ENCODE measurements at places on chromosomes 6 and 20.

DNA sequence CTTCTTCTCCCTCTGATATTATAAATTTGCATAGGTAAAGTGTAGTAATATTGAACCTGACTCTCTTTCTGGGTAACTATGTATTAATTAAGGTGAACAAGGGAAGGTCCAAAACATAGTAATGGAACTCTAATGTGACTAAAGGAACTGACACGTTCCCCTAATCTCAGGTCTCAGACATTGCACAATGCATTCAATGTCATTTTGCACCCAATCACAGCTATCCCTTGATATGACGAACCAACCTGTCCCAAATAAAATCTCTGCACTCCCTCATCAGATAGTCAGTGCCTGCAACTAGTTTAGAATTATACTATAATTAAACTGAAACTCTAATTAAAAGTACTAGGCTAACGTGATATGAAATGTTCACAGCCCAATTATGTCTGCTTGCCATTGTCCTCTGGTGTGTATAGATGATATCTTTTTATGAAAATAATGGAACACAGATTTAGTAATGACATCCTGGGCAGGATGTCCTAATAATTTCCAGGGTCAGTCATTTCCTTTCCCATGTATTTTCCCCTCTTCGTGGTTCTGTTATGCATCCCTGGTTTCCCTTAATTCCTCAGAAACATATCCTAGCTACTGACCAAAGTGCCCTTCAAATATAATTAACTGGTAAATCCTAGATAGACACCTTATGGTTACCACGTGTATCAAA is 36.8 kb downstream of the PTPRK start:
- DNase-seq = no peak

GRCh38 chr6:63440057-63440456 is 120.3 kb upstream of the LGSN start:
- DNase-seq = no peak

DNA sequence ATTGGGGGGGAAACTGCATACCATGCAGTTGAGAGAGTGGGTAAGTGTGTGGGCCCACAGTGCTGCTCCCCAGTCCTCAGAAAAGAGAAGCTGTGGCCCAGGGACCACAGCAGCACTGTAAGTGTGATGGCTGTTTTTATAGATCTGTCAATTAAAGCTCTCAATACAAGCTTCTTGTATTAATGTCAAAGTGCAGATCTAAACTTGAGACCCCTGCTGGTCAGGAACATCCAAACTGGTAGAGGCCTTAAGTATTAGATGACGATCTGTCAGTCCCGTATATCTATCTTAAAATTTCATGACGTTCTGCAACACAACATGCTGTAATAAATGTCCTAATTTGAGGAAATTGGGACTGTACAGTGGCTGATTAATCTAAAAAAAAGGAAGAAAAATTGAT is 74.8 kb downstream of the TULP4 start:
- DNase-seq = no peak

- DNase-seq = no peak
Measured at GRCh38 chr6:150058231-150058792, 10.6 kb downstream of the ULBP3 start.

- DNase-seq = no peak
Measured at GRCh38 chr20:37285664-37286374, 3.6 kb upstream of the MANBAL start.

GRCh38 chr6:10101551-10102252 is 313.2 kb downstream of the TFAP2A start:
- DNase-seq = no peak

DNA sequence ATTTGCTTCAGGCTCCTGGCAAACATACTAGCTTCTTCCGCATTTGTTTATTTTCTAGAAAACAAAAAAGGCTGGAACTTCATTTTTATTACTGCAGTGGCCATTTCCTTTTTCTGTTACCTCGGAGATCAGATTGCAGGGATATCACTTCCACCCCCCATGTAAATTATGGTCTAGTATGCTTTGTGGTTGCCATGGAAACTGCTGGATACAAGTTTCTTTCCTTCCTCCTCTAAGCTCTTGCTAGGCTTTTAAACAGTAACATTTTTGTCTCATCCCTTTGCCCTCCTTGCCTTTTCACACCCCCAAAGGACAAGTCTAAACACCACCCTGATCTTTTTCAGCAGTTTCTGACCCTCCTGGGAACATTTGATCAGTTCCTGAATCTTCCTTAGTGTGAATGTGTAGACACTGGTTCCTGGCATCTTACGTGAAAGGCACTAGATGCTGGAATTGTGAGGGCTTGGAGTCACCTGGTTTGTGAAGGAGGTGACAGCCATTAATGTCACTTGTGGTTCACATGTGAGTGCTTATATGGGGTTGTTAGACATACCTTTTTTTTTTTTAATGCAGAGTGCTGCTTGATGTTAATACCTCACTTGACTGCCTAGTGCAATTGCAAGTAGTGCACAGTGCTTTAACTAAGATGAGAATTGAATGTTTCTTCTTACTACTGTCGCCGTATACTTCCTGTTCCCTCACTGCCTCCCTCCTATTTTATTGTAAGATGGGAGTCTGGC is 181.6 kb downstream of the JARID2 start:
- no peak for DNase-seq

GRCh38 chr6:57104336-57104735 is 14.3 kb downstream of the ZNF451 start:
- no peak for DNase-seq

DNA sequence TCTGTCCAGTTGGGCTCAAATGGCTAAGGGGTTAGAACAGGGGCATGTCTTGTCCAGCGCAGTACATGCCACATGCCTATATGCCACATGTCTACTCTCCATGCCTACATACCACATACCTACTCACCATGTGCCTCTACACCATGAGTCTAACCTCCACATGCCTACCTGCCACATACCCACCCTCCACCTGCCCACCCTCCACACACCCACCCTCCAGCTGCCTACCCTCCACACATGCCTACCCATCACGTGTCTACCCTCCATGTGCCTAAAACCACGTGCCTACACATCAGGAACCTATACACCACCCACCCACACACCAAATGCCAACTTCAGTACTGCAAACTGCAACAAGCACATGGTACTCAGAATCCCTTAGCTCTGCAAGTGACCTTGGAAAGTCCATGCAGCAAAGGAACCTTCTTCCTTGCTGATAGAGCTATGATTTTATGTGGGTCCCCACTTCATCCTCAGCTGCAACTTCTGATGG is 113.0 kb upstream of the CST7 start:
- DNase-seq = no peak

GRCh38 chr6:119848696-119849095 is 499.1 kb upstream of the MAN1A1 start:
- no peak for DNase-seq

GRCh38 chr6:29521006-29521680 is 33.4 kb upstream of the MAS1L start:
- no peak for DNase-seq

- no peak for DNase-seq
Measured at GRCh38 chr6:44471271-44471981, 83.9 kb downstream of the CDC5L start.

DNA sequence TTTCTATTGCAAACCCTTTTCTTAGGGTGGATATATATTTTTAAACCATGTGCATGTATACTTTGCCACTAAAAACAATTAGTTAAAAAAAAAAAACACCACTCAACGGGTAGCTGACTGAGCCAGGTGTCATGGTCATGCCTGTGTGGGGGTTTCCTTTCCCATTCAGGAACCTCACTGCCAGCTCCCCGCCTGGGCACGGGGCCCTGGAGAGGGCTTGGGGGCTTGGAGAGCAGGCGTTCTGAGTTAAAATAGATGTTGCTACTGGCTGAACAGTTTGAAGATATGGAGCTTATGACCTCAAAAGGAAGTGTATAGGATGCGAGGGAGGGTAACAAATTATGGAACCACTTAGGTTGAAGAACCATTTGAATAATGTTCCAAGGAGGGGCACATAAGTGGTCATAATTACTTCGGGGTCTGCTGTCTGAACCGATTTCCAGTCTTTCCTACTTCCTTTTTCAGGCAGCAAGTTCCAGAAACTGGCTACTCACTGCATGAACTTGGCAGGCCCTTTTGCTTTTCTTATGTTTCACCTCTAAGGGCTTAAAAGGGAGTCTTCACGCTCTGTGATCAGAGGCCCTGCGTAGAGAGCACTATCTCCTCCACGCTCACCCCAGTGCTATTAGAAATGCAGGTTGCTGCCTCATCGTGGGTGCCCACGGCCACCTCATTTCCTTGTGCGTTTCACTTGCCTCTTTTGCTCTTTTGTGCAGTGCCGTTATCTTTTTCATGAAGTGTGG is 9.9 kb downstream of the STX16 start:
- no peak for DNase-seq

GRCh38 chr20:60869625-60870024 is 382.4 kb upstream of the CDH4 start:
- no peak for DNase-seq

DNA sequence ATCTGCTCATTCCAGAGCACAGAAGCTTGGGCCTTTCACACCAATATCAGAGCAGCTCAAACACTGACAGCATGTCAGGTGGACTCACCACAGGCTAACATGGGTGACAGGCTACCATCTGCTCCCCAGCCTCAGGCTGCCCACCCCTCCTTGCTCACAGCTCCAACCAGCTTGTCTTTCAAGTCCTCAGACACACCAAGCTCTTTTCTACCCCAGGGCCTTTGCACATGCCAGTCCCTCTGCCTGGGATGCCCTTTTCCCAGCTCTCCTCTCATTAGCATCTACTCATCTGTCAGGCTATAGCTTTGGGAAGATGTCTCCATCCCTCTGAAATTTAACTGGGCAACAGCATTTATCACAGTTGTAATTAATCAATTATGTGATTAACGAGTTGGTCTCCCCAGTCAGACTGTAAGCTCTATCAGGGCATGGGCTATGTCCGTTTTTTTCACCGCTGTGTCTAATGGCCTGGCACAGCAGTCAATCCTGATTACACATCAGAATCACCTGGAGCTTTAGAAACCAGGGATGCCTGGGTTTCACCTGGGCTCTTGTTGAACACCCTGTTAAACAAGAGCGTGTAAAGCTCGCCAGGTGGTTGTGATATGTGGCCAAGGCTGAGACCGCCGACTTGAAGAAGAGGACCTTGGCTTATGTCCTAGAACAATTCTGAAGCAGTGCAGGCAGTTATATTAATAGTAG is 88.9 kb upstream of the MRPS10 start:
- no peak for DNase-seq

- no peak for DNase-seq
Measured at GRCh38 chr20:62487561-62488354, 12.0 kb upstream of the GATA5 start.

DNA sequence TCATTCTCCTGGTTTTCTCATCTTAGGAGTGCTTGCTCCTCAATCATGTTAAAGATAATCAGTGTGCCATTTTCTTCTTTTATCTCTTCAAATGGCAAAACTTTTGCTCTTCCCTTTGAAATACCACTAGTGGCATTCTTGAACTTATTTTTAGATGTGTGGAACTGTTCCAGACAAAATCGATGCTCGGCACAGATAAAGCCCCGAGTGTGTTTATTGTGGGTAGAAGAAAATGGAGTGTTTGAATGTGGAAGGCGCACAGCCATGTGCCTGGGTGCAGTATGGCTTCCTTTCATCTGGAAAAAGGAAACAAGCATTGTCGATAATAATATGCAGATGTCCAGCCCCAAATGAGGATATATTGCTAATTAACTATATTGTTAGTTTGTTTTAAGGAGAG is 42.4 kb downstream of the ISM1 start:
- DNase-seq = no peak

DNA sequence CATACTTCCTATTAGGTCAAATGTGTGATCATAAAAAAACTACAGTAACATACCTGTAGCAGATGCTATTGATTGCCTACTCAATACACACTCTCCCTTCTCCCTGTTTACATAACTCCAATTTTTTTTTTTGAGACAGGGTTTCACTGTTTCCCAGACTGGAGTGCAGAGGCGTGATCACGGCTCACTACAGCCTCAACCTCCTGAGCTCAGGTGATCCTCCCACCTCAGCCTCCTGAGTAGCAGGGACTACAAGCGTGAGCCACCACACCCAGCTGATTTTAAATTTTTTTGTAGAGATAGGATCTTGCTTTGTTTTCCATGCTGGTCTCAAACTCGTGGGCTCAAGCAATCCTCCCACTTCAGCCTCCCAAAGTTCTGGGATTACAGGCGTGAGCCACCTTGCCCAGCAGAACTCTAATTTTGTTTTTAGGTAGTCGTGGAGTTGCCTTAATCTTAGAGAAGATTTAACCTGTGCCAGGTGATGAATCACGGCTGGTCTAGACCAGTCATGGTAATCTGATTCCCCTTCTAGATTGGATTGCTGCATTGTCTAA is 14.0 kb upstream of the KIF3B start:
- no peak for DNase-seq

DNA sequence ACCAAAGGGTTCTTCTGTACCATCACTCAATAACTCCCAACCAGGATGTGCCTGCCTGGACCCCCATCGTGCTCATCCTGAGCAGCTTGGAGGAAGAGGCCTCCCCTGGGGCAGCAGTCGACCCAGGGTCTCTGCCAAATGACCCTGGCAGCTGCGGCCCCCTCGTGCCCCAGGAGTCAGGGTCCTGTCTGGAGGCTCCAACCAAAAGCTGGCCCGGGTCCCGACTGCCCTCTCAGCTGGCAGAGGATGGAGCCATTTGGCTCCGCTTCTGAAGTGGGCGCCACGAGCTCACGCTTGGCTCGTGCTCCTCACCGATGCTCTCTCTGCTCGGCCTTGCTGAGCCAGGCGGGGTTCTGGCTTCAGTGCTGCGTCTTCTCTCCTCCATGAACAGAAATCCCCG is 56.8 kb downstream of the TFAP2C start:
- DNase-seq = no peak

- DNase-seq = no peak
Measured at GRCh38 chr6:80638213-80639055, 532.0 kb downstream of the BCKDHB start.

DNA sequence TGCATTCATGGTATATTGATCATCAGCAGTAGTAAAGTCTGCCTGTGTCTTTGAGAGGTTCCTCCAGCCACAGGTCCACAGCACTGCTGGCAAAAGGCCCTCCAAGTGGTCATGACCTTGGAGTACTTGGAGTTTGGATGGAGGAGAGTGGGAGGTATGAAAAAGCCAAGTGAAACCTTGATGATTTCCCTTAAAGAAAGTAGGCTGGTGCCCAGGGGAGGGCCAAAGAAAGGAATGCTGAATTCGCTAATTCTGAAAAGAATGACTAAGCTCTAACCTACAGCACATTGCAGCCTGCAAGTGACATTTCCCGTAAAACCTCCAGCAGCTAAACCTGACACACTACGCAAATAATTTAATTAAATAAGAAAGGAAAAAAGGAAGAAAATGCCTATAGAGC is 223.4 kb upstream of the TAB2 start:
- no peak for DNase-seq

All from stimulated activated CD4-positive, alpha-beta T cell treated with anti-CD3 and anti-CD28 coated beads, Interleukin-2, amount 100 ng/mL, for 4 hours (primary cell).